Right lobe of liver (tissue), 6 donors: ENCODE measurements at places on chromosomes 16 and 17. TPM values are rescaled to one million over a fixed set of nuclear protein-coding genes. Genes with fewer than 3 reads are reported as not detected.

DNA sequence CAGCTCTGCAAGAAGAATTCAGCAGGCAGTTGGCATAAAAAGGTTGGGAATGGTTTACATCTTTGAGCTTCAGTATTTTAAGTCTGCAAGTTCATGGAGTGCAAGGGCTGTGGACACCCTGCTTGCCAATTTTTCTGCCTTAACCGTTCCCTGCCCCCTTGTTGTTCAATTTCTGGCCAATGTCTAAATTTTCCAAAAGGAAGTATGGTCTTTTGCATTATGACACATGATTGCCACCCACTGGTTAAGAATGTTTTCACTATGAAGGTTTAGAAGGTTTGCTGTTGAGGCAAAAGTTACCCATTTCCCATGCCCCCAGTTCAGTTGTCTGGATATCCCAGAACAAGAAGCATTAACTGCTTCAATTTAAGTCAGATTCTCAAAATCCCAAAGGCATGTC lies 441.9 kb downstream of the CDH13 start:
- no peak for DNase-seq

DNA sequence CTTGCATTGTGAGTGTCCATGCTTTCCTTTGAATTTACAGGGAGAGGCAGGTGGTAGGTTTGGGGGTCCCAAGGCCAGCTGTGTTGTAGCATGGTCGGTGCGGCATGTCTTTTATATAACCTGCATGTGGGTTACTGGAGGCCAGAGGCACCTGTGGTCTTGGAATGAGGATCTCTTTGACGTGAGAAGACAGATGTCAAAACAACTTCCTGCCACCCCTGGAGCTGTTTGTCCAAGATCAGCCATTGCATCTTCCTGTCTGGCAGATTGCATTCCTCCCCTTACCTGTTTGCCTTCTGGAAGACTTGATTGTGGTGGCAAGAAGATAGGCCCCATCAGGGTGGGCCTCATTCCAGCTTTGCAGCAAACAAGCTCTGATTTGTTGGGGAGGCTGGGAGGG lies 175.1 kb downstream of the MSI2 start:
- no peak for DNase-seq

DNA sequence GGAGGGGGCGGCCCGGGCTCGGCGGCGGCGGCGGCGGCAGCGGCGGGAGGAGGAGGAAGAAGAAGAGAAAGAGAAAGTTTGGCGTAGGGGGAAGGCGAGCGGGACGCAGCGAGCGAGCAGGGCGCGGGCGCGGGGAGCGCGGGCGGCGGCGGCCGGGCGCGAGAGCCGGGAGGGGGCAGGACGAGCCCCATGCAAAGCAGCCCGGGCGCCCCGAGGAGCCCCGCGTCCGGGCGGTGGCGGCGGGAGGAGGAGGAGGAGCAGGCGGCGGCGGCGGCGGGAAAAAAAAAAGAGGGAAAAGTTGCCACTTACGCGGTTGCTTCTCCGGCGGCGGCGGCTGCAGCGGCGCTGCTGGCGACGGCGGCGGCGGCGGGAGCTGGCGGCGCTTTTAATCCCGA lies 10.3 kb upstream of the ZFHX3 start:
- DNase-seq, result peak; percentile 62

DNA sequence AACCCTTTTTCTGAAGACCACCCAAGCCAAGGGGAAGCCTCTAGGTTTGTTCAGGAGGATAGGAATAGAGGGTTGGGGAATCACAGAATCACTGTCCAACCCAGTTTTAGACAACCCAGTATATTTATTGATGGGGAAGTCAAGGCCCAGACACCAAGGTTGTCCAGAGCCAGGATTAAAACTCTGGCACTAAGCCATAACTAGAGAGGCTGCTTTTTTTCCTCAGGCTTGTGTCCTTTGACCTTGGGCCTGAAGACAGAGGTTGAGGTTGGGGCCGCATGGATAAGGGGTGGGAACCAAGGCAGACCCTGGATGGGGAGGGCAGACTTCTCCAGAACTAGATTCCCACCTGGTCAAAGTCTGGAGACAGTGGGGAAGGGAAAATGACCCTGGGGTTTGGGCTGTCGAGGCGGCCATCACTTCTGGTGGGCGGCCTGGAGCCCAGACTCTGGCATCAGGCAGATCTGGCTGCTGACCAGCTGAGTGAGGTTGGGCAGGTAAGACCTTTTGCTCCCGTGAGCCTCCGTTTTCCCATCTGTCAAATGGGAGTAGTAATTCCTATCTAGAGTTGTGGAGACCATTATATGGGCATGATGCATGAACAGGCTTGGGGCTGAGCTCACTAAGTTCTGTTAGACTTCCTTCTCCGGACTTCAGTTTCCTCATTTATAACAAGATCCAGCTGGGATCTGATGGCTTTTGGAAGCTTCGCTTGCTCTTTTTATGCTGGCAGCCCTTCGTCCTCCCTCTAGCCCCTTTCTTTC lies 17.9 kb downstream of the IGFBP4 start:
- DNase-seq, result no peak

KRTAP2-2 gene
- not detected for total RNA-seq

- no peak for DNase-seq
Measured at GRCh38 chr17:73482894-73483293, 161.4 kb downstream of the SDK2 start.

DNA sequence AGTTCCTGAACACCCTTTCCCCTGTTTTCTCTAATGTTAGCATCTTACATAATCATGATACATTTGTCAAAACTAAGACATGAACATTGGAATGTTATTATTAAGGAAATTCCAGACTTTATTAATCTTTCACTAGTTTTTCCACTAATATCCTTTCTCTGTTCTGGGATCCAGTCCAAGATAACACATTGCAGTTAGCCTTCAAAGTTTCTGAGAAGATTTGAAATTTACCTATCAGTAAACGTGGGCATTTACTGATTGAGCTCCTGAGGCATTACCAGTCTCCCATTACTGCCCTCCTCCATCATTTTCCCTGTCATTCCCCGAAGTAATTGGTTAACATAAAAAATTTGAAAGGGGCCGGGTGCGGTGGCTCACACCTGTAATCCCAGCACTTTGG lies 5.7 kb upstream of the CD300LG start:
- DNase-seq, result no peak

NT5C gene
- 10.5 TPM for total RNA-seq
